ENCODE measurements at places on chromosomes 12 and 14.

- no peak for DNase-seq
Measured at GRCh38 chr12:98743362-98743953, 98.4 kb downstream of the APAF1 start.

- no peak for DNase-seq
Measured at GRCh38 chr12:92912052-92912451, 17.0 kb downstream of the EEA1 start.

GRCh38 chr12:92513231-92513730 is 189.5 kb upstream of the PLEKHG7 start:
- DNase-seq, result no peak

- DNase-seq, result no peak
Measured at GRCh38 chr12:15206831-15207389, 14.3 kb downstream of the RERG start.

GRCh38 chr14:33943096-33943883 is 7.6 kb downstream of the EGLN3 start:
- no peak for DNase-seq

DNA sequence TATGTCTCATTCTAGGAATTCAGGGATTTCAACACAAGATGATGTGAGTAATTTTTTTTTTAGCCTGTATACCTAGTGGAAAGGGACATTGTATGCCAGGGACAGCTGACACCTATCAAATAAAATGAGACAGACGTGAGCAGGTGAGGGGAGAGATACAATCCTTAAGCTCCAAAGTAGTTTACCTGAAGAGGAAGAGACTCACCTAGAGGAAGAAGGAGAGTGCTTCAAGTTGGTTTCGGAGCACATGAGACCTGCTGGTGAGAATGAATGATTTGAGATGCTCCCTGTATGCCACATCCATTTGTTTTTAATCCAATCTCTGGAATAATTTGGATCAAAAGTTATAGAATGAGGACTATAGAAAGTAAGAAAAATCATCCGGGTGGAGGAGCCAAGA is 915.4 kb upstream of the FBXO33 start:
- no peak for DNase-seq

- no peak for DNase-seq
Measured at GRCh38 chr12:61188801-61189595, 1071.2 kb upstream of the USP15 start.

- peak; percentile 71 for DNase-seq
Measured at GRCh38 chr12:6914246-6914946, at the start of gene ENO2. Gene ENO2, plus strand, starts transcription at chr12:6914580. Its CDS starts 1,253 bp downstream, at chr12:6915833.

DNA sequence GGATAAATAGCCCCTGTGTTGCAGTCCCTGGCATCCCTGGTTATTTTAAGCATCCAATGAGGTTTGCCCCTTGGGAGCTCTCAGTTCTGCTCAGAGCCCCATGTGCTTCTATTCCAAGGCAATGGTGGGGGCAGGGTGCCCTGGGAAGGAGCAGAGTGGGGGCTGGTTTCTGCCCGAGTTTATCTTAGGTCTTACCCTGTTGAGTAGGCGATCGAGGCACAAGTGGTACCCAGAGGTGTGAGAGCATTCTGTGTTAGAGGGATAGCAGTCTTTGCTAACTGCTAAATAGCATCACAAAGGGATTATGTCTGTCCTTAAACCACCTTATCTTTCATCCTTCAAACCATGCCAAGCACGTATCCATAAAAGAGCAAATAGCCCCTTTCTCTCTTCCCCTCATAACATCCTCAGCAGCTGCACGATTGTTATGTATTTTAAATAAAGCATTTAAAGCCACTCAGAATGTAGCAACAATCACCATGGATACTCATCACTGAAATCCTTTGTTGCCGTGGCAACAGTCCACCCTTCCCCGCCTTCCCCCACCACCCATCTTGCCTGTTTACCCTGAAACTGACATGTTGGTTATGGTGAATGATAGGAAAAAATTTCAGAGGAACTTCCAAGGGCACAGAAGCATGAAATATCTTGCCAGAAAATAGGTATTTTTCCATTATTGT is 139.3 kb downstream of the PTPN11 start:
- no peak for DNase-seq

DNA sequence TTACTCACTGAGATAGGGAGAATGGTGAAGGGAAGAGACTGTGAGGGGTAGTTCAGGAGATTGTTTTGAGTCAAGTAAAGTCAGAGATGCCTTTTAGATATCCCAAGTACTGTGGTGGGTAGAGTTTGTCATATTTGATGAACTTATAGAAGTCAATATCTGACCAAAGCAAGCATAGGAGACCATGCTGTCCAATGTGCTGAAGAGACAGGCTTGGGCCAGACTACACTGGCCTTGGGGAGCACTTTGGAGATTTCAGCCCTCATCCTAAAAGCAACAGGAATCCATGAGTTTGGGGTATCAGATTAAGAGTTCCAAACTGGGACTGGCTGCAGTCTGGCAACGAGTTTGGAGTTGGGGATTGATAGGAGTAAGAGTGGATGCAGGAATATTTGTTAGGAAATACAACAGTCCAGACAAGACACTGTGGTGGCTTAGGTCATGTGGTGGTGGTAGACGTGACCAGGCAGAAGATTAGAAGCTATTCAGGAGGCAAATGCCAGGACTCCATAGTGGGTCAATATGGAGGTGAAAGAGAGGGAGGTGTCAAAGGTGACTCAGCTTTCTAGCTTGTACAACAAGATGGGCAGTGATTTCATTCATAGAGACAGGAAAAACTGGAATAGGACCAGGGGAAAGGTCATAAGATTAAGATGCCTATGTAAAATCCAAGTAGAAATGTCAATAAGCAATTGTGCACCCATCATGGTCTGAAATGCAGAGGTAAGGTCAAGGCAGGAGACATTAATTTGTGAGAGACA is 81.9 kb downstream of the FAR2 start:
- no peak for DNase-seq

DNA sequence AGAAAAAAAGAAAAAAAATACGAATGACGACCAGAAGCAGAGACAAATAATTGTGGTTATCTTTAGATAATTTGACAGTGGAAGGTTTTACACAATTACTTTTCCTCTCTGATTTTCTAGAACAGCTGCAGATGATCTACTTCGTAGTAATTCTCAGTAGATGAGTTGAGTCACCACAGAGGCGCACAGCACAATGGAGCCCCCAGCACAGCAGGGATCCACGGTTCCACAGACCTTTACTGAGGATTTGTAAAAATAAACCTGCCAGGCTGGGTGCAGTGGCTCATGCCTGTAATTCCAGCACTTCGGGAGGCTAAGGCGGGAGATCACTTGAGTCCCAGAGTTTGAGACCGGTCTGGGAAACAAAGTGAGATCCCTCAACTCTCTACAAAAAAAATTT is 29.3 kb downstream of the AMN start:
- DNase-seq, result no peak

DNA sequence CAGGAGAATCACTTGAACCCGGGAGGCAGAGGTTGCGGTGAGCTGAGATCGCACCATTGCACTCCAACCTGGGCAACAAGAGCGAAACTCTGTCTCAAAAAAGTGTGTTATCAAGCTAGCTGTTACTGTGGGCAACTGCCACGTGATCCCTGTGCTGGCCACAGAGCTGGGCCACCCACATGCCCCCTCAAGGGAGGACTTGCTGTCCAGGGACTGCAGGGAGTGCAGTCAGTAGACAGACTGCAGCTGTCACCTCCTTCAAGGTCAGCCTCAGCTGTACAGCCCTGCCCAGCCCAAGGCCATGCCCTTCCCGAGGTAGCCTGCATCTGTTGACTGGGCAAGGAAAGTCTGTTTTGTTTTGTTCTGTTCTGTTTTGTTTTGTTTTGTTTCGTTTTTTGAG is 46.6 kb upstream of the BICDL1 start:
- DNase-seq, result no peak

- no peak for DNase-seq
Measured at GRCh38 chr12:51592034-51592705, 1.1 kb downstream of the SCN8A start.

DNA sequence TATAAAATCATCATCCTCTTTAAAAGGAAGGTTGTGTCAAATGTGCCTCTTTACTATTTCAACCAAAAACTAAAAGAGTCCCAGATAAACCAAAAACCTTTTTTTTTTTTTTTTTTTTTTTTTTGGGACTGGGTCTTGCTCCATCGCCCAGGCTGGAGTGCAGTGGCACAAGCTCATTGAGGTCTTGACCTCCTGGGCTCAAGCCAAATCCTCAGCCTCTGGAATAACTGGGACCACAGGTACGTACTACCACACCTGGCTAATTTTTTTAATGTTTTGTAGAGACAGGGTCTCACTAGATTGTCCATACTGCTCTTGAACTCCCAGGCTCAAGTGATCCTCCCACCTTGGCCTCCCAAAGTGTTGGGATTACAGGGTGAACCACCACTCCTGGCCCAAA is 16.4 kb upstream of the SELPLG start:
- DNase-seq, result no peak

DNA sequence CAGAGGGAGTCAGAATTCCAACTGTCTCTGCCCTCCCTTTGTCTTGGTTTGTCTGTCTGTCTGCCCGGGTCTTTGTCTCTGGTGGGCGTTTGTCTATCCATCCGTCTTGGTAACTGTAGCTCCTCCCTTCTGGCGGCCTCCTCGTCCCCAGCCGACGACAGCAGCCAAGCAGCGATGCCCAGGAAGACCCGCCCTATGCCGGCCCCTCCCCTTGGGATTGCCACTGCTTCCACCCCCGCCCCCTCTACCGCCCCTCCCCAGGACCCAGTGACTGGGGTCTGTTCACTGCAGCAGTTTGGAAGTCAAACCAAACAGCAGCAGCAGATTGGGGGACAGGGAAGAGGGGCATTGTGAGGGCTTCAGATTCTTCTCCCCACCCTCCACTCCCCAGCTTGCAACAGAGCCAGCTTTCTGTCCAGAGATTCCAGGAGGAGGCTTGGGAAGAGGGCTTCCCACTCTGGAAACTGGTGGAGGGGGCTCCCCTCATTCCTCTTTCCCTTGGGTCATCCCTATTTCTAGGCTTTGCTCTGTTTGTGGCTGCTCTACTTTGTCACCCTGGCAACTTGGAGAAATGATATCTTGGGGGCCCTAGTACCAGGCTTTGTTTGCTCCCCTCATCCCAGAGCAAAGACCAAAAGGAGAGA is 2.4 kb upstream of the RARG start:
- no peak for DNase-seq

DNA sequence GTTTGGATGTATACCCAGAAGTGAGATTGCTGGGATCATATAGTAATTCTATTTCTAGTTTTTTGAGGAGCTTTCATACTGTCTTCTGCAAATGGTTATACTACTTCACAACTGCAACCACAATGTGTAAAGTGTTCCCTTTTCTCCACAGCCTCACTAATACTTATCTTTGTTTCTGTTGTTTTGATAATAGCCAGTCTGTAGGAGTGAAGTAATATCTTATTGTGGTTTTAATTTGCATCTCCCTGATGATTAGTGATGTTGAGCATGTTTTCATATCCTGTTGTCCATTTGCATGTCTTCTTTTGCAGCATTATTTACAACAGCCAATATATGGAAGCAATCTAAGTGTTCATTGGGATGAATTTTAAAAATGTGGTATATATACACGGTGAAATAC is 29.9 kb downstream of the GABARAPL1 start:
- DNase-seq, result no peak

- DNase-seq, result no peak
Measured at GRCh38 chr12:118439068-118439467, 62.7 kb downstream of the SUDS3 start.

GRCh38 chr12:30582943-30583342 is 112.7 kb downstream of the IPO8 start:
- no peak for DNase-seq

- DNase-seq, result no peak
Measured at GRCh38 chr14:54652188-54652587, 85.3 kb downstream of the SAMD4A start.

DNA sequence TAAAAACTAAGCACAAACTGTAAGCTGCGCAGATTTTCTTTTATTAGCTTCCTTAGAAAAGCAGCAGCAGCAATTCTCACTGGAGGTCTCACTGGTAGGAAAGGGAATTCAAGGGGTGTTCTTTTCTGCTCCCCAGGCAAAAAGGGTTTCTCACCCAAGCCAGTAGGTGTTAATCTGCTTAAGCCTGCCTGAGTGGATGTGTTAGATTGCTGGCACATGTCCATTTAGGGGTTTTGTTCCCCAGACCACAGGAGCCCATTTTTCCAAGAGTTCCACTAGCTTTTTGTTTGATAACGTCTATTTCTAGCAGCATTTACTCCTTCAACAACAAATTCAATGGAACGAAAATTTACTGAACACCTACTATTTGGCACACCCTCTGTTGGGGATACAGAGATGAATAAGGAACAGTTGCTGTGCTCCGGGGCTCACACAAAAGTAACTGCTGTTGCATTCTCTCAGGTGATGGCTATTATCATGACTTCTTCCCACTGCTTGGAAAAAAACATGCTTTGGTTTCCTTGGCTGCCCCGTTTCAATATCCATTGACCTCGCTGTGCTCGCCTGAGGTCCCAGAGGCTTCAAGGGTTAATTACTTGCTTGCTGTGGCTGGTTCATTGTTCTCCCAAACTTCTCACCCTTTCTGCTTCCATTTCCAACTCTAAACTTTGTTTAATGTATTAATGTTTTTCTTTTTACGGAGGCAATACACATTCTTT is 31.1 kb upstream of the RIC8B start:
- DNase-seq, result no peak

- no peak for DNase-seq
Measured at GRCh38 chr14:78286210-78286609, 116.0 kb downstream of the NRXN3 start.

DNA sequence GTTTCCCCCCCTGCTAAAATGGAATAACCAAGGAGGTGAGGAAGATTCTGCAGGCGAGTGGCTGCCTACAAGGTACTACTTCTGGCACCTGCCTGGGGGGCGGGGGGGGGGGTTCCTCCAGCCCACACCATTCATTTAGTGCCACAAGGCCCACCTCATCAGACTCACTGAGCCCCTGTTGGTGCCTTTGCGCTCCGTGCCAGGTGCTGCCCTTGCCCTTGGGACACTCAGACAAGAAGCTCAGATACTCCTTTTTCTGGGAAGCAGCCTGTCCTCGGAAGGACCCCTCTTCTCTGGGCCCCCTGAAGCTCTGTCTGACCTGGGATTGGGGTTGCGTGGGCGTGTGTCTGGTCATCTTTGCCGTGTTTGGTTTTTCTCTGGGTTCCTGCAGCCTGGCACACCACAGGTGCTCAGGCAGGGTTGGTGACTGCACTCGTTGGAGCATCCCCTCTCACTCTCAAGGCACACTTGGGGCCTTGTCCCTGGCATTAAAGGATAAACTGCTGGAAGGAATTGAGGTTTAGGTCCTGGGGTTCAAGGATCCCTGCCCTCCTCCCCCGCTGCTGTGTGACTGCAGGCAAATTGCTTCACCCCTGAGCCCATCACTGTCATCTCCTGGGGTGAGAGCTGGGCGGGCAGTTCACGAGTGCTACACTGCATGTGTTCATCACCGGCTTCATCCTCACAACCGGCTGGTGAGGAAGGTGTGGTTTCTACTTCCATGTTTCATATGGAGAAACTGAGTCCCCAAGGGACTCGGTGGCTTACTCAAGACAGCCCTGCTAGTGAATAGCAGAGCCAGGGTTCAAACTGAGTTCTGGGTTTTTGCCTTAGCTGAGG is 16.9 kb downstream of the FAM222A start:
- no peak for DNase-seq

GRCh38 chr14:21768116-21768874 is 94.7 kb upstream of the OR4E1 start:
- no peak for DNase-seq

- no peak for DNase-seq
Measured at GRCh38 chr14:95248432-95248831, 71.3 kb downstream of the CLMN start.
